ENCODE measurements at places on chromosomes 2 and 18. TPM values are rescaled to one million over a fixed set of nuclear protein-coding genes. Genes with fewer than 3 reads are reported as not detected.

SERPINB5 gene
- not detected for polyA plus RNA-seq

RGPD8 gene
- polyA plus RNA-seq: 1.0 TPM

TNFAIP6 gene
- 9.8 TPM for polyA plus RNA-seq

LOXHD1 gene
- polyA plus RNA-seq: not detected

ALPI gene
- polyA plus RNA-seq: 2.7 TPM

DSG1 gene
- 0.10 TPM for polyA plus RNA-seq

KIF1A gene
- 16.1 TPM for polyA plus RNA-seq

PPIG gene
- polyA plus RNA-seq: 64.4 TPM

- DNase-seq: peak; percentile 82
Observed at GRCh38 chr2:227238238-227239237, 74.1 kb downstream of the COL4A3 start.

DNA sequence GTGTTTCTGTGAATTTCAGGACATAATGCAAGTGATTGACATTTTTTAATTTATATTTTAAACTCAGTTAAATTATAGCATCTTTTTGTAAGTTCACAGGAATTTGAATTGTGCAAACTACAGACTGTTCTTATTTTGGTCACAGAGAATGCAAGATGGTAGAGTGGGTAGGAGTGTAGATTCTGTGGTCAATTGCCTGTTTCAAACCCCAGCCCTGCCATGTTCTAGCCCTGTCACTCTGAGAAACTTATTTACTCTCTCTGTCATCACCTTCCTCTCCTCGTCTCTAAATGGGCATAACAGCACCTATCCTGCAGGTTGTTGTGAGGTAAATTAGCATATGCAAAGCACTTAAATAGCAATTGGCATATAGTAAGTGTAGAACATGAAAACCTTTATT, 879.8 kb downstream of the CPS1 start:
- no peak for DNase-seq

GRCh38 chr18:75087119-75088020, 121.6 kb downstream of the PTGR3 start:
- DNase-seq: no peak

DNA sequence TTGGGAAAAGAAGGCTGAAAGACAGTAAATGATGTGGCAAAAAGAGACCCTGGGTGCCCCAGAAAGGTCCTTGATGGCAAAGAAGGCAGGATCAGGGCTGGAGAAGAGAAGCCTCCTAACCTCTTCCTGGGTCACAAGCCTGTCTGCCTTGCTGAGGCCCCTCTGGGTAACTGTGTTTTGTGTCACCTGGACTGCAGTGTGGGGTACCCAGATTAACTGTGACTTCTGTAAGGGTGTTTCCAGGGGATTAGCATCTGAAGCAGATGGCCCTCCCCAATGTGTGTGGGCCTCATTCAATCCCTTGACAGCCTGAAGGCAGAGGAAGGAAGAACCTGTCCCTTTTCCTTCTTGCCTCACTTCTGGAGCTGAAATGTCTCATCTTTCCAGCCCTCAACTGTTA, 35.6 kb upstream of the APCDD1 start:
- DNase-seq: no peak

GRCh38 chr18:74880706-74881278, 283.1 kb downstream of the ZNF407 start:
- no peak for DNase-seq

DNA sequence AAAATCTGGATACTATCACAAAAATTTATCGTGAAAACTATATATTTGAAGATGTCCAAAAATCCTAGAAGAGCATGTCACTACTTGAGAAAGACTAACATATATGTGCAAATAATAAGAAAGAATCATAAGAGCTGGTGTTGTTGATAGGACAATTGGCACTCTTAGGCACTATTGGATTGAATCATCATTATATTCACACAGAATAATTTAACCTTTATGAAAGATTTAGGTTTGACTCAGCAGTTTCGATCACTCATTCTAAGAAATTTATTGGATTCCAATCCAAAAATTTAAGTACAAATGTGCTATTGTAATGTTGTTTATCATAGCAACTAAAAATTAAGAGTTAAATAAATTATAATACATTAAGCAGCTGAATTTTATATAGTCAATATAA, 503.6 kb downstream of the SPAG16 start:
- no peak for DNase-seq
